Adrenal gland (tissue), 19 donors: ENCODE measurements at places on chromosomes 16 and 17. TPM values are rescaled to one million over a fixed set of nuclear protein-coding genes. Genes with fewer than 3 reads are reported as not detected.

- no peak for DNase-seq
Measured at GRCh38 chr17:79842136-79842655, 3.0 kb upstream of the CBX4 start.

Gene SMTNL2
- total RNA-seq: 0.17 TPM

Gene ICAM2
- total RNA-seq: 16.6 TPM

Gene CTRL
- 0.85 TPM for total RNA-seq

- DNase-seq: no peak
Measured at GRCh38 chr17:12362853-12363455, 302.7 kb upstream of the MYOCD start.
